ENCODE measurements at places on chromosomes 2 and 18.
A peak's percentile ranks its signal among the peaks of the same experiment; 100 is the strongest.

- no peak for DNase-seq
Observed at GRCh38 chr2:19119326-19120001, 239.0 kb downstream of the OSR1 start.

GRCh38 chr2:44524347-44524926, 162.7 kb downstream of the CAMKMT start:
- DNase-seq, result no peak

GRCh38 chr2:203533676-203534591, 1.2 kb downstream of the RAPH1 start:
- no peak for DNase-seq

DNA sequence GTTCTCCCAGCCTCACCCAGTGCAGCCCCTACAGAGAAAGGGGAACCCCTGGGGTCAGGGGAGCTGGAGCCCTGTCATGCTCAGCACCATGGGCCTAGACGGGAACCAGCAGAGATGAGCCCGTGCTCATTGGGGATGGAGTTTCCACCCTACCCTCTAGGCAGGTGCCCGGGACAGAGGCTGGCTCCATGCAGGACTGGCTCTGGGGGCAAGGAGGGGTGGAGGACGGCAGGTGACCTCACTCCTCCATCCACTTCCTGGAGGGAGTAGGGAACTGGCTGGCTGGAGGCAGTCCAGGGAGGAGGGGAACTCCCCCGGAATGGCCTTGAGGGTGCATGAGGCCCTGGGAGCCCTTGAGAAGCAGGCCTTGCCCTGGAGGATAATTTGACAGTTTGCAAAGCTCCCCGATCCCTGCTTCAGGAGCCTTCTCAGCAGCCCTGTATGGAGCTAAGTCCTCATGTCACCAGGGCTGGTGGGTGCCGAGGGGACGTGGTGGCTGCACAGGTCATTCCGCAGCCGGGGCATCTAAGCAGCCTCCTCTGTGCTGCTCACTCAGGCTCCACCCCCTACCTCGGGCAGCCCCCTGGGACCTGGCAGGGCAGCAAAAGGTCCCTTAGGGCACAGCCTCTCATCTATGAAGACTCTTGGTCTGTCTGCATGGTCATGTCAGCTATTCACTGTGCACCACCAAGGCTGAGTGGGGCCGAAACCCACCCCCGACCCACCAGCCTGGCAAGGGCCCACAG, 2.1 kb downstream of the NEURL3 start:
- no peak for DNase-seq

- DNase-seq, result no peak
Observed at GRCh38 chr2:211854832-211855231, 683.8 kb downstream of the ERBB4 start.

DNA sequence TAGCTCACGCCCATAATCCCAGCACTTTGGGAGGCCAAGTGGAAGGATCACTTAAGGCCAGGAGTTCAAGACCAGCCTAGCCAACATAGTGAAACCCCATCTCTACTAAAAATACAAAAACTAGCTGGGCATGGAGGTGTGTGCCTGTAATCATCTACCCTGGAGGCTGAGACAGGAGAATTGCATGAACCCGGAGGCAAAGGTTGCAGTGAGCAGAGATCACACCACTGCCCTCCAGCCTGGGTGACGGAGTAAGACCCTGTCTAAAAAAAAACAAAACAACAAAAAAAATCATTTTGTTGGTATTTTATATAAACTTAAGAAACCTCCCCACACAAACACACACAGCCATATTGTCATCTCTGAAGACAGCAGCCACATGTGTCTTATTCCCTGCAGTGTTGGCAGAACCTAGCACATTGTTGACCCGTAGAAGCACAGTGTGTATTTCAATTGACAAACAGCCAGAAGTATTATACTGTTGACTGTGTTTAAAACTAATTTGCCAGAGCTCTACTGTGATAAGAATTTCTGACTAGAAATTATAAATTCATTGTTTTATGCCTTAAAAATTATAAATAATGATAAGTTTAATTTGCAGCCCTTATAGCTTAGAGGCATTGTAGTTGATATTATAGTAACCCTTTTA, 68.1 kb downstream of the DNAJC10 start:
- no peak for DNase-seq

DNA sequence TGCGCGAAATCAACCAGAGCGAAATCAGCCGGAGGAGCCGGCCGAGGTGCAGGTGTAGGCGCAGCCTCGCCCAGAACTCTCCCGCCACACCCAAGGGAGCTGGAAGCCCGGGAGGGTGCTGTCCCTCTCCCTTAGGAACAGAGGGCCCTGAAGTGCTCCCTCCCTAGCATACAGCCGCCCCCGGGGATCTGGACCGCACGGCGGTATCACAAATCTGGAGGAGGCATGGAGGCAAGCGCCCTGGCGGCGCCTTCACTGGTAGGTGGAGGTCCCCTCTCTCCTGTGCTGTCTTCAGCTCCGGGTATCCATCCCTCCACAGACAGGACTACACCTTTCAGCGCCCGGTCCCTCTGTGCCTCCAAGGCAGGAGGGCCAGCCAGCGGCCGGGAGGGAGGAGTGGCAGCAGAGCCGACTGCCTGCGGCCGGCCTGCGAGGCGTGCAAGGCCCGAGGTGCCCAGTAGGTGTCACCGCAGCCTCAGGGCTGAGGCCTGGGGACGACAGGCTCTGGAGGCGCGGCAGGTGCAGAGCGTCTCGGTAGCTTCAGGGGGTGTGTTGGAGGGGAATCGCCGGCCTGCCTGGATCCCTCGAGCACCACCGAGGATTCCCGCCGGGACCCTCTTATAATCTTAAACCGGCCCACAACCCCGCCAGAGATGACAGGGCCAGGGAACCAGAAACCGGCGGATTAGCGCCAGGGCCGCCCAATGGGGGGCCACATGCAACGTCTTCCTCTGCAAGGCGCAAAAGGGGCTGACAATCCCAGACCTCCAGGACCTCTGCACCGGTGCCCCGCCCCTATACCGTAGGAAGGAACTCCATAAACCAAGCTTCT, 2.8 kb downstream of the IHH start:
- no peak for DNase-seq

- DNase-seq, result no peak
Observed at GRCh38 chr2:54678719-54679118, 44.7 kb upstream of the EML6 start.

DNA sequence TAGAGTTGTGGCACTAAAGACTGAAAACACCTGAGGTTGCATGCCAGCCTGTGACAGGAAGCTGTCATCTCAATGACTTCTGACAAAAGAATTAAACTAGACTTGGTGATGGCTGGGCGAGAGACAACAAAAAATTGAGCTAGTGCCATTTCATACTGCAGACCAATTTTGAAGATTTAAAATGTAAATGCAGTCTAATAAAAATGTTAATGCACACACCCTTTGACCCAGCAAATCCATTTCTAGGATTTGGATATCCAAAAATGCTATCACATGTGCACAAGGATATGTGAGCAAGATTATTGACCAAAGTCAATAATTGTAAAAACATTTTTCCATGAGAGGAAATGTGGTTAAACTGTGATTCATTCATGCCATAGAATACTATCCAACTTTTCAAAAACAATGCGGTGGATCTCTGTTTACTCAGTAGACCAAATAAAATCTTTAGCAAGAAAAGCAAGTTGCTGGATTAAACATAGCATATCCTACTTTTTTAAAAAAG, 5.6 kb downstream of the FBXO36 start:
- DNase-seq, result no peak

DNA sequence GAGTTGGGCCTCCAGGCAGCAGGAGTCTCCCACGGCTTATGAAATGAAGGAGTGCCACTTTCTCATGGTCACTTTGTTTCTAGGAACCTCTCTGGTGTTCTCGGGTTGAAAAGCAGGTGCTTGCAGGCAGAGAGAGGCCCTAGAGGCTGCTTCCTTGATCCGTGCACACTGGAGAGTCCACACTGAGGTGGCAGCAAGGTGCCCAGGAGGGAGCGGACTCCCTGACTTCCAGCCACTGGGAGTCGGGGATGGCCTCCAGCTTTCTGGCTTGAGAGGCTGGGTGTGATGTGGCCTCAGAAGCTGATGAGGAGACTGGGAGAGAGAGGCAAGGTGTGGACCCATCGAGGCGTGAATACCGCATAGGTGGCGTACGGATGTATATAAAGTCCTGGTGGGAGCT, 221.8 kb downstream of the AGAP1 start:
- no peak for DNase-seq

- DNase-seq, result no peak
Observed at GRCh38 chr2:47049502-47049901, 105.6 kb downstream of the STPG4 start.

GRCh38 chr2:45691171-45691999, 39.9 kb downstream of the PRKCE start:
- no peak for DNase-seq

DNA sequence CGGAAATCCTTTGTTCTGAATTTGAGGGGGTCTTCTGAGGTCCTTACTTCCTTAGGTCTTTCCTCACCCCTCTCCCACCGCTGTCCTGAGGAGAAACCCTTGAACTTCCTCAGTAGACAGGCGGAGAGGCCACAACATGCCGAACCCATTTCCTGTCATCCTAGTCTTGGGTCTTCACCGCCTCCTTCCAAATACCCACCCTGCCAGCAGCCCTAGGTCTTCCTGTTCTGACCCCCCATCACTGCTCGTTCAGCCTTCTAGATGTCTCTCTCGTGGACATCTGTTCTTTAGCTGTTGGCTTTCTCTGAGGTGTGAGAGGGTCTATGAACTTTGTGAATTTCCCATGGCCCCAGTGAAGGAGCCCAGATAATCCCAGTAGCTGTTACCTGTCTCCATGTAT, 27.2 kb upstream of the CYP27A1 start:
- no peak for DNase-seq

- DNase-seq, result no peak
Observed at GRCh38 chr2:100630473-100630977, 67.7 kb downstream of the PDCL3 start.

- DNase-seq, result peak; percentile 9
Observed at GRCh38 chr2:57516698-57517340, 529.8 kb upstream of the VRK2 start.

GRCh38 chr18:50162486-50163304, 32.3 kb downstream of the MYO5B start:
- DNase-seq, result no peak

DNA sequence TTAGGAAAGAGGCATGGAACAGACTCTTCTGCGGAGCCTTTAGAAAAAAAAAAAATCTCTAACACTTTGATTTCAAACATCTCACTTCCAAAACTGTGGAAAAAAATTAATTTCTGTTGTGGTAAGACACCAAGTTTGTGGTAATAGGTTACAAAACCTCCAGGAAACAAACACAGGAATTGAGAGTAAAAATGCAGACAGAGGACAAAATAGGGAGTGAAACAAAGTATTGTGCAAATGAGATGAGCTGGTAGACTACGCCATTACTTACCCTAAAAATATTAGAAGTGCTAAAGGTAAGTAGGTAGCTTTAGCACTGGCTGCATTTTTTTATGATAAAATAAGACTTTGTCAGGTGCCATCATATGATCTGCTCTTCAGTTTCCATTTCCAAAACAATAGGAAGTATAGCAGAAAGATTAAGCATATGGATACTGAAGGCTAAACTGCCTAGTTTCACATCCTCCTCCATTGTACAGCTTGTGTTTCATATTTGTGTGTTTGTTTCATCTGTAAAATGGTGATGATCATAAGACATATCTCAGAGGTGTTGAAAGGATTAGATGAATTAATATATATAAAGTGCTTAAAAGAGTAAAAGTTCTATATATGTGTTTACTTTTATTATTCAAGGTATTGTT, 309.2 kb downstream of the NR4A2 start:
- DNase-seq, result no peak

DNA sequence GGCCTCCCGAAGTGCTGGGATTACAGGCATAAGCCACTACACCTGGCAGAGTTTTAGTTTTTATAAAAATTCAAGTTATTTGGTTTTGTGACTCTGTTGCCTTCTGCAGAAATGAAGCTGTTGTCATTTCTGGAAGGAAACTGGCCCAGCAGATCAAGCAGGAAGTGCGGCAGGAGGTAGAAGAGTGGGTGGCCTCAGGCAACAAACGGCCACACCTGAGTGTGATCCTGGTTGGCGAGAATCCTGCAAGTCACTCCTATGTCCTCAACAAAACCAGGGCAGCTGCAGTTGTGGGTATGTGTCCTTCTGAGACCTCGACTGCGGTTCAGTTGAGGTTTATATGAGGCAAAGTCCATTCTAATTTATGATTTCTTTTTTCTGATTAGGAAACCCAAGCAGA, 7.2 kb downstream of the MTHFD2 start:
- DNase-seq, result no peak

- peak; percentile 49 for DNase-seq
Observed at GRCh38 chr2:64989126-64989981, at the start of gene SLC1A4. SLC1A4 (plus strand) TSS chr2:64989399; CDS start chr2:64989644, 245 bp downstream.

- no peak for DNase-seq
Observed at GRCh38 chr2:88818381-88818780, 126.9 kb downstream of the RPIA start.

- DNase-seq, result peak; percentile 74
Observed at GRCh38 chr18:11488175-11488574, 121.2 kb upstream of the SLC35G4 start.

- DNase-seq, result no peak
Observed at GRCh38 chr2:94984964-94985575, 40.4 kb upstream of the MAL start.

DNA sequence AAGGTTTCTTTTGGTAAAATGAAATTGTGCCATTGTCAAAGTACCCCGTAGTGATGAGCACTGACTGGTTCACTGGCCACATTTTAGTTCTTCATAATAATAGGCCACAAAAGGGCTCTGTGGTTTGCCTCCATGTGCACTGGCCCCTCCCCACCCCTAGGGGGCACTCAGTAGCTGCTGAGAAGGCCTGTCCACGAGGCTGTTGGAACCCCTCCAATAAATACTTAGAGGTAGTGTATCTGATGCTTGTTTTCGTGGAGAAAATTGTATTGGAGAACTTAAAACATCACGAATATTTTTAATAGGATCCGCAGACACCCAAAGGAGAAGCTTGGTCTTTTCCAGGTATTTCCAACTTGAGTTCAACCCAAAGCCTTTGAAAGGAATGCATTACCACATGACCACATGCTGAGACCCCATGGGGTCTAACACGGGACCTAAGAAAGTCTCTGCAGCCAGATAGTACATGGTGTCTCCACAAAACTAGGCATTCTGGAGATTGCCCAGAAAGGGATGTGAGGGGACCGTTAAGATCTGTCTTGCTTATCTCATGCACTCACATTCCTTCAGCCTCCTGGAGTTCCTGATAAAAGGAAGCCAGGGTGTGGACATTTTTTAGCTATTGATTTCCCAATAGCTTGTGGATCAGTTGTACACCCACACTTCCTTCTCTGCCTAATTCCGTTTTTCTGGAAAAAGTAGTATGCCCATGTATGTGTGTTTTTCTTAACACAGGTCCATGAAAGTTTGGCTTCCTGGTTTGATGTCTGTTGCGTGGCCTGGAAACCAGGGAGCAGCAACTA, 28.5 kb upstream of the NOSTRIN start:
- DNase-seq, result peak; percentile 19

DNA sequence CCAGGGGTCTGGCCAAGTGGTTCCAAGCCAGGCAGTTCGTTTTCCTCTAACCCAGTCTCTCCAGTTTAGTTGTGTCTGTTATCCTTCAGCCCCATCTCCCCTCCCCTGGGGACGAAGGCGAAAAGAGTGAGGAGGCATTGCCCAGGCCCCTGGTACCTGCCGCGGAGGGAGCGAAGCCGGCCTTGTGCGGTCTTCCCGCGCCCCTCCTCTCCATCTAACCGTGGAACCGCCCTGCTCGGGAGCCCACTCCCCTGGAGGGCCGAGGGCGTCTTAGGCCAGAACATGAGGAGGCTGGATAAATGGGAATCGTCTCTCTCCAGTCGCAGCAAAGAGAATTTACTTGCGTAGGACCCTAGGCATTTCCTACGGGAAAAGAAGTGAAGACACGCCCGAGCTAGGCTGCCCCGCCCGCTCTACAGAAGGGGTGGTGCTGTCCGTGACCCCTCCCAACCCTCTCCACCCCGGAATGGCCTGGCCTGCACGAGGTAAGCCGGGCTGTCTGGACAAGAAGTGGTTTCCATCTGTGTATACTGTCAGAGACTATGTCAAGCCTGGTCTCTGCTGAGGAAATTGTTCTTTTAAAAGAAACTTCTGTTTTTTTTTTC, 156.2 kb downstream of the MIB1 start:
- DNase-seq, result no peak

Measured in HS-27A (cell line).